NCI-H1092 treated with DMSO at 0.1 percent for 48 hours (cell line): ENCODE measurements at places on chromosomes 1 and 21.

- no peak for DNase-seq
These were observed 11.4 kb upstream of the ATP13A2 start for GRCh38 chr1:17023102-17023501.

DNA sequence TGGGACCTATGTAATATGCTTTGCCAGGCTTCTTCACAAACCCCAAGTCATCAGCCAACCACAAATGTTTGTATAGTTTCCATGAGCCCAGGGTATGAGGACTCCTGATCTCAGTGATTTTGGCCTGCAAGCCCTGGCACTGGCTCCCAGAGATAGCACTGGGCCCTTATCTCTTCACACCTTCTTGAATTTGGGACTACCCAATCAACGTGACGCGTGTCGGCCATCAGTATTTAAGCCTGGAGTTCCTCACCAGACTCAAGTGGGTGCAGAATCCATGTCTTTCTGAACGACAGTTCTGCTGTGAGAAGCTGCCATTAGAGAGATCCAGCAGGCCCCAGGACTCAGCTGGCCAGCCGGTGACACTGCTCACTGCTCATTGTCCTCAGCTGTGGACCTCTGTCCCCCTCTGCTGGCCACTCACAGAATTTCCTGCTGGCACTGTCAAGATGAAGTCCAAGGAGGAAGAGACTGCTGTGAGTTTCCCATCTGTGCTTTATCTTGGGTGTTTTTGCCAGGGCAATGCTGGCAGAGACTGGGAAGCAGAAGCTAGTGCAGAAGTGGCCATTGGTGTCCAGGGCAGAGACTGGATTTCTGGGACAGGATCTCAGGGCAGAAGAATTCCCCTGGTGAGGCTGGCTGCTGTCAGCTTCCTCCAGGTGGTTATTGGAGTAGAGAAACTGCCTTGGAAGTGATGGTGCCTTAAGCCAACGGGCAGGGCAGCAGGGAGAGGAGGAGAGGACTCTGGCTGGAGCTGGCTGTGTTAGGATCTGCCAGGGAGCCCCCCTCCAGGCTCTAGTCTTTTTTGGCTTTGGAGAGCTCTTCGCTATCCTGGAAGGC is 28.4 kb downstream of the TMCC2 start:
- DNase-seq, result peak; percentile 80

GRCh38 chr21:28762357-28762735 is 230.3 kb downstream of the LTN1 start:
- no peak for DNase-seq

DNA sequence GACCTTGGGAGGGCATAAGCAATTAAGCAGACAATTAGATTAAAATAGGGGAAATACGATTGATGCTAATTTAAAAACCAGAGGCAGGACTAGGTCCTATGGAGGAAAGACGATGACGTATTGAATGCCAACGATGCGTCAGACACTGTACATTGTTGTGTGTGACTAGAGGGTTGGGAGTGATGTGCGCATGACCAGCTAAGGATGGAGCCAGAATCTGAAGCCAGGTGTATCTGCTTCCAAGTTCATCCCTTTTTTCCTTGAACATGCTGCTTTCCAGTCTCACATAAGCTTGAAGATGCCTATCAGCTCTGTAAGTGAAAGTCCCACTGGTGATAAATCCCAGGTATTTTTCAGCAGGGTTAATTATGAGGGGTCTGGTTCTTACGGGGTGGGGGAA is 576.2 kb downstream of the MATN1 start:
- DNase-seq, result no peak

- DNase-seq, result no peak
These were observed 3.3 kb upstream of the UTP11 start for GRCh38 chr1:38009088-38009840.

- DNase-seq, result peak; percentile 60
These were observed 113.7 kb upstream of the RRP15 start for GRCh38 chr1:218171302-218171893.

DNA sequence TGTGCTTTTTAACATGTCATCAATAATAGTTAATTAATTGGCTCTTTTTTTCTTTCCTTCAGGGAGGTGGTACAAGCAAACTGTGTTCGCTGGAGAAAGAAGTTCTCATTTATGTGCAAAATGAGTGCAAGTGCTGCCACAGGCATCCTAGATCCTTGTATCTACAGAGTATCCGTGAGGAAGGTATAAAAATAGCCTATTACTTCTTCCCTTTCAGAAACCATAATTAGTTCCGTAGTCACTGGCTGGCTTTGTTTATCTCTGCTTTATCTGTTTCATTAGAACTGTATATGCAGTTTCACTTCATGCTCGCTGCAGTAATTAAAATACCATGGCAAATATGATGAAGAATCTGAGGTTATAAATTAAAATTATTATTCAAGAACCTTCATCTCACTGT is 40.6 kb downstream of the EEIG2 start:
- DNase-seq, result no peak

DNA sequence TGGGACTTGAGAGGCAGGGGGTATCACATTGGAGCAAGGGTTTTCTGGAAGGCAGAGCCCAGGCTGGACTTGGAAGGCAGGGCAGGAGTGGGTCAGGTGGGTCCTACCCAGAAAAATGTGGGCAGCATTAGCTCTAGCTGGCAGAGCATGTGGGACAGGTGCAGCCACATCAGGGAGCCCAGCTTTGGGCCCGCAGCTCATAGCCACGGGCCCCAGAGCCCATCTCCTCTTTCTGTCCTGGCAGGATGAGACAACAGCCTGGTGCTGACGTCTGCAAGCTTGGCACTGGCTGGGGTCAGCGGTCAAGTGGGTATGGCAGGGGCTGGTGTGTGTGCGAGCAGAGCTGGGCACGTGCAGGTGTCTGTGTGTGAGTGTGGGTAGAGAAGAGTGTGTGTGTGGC is 154.7 kb downstream of the GRIK3 start:
- DNase-seq, result no peak

DNA sequence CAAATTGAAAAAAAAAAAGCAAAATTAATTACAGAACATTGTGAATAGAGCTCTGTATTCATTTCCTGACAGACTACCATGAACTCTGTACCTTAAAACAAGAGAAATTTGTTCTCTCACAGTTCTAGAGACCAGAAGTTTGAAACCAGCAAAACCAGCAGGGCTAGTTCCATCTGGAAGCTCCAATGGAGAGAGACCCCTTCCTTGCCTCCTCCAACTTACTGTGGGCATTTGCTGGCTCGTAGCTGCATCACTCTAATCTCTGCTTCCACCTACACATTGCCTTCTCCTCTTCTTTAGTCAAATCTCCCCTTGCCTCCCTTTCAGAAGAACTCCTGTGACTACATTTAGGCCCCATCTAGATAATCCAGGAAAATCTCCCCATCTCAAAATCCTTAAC is 56.5 kb downstream of the SYDE2 start:
- DNase-seq, result no peak

DNA sequence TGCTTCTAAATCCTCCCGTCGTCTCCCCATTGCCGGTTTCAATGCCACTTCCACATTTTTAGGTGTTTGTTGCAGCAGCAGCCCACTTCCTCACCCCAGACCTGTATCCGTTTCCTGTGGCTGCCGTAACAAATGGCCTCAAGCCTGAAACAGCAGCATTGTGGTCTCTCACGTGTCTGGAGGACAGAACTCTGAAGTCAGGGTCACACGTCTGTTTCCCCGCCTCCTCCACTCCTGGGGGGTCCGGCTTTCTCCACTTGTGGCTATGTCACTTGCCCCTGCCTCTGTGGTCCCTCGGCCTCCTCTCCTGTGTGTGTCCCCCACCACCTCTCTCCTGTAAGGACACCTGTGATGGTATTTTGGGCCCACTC is 21.8 kb downstream of the TRPM2 start:
- no peak for DNase-seq

DNA sequence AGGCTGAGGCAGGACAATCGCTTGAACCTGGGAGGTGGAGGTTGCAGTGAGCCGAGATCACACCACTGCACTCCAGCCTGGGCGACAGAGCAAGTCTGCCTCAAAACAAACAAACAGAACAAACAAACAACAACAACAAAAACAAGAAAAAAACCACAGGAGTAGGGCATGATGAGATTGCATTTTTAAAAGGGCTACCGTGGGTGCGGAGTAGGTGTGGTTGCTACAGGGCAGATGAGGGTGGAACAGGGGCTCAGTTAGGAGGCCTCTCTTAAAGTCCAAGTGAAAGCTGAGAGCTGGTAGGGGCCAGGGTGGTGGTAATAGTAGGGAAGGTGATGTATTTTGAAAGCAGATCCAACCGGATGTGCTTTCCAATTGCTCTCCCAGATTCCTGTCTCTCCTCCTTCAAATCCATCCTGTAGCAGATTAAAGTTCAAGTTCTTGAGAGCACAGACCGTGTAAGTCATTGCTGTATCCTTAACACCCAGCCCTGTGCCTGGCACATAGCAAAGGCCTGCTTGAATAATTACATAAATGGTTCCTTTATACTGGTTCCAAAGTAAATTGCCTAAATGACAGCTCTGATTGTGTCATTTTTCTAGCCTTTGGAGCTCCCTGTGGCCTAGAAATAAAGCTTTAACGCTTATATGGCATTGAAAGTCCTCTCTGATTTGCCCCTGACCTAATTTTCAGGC is 4.2 kb upstream of the LINGO4 start:
- no peak for DNase-seq

DNA sequence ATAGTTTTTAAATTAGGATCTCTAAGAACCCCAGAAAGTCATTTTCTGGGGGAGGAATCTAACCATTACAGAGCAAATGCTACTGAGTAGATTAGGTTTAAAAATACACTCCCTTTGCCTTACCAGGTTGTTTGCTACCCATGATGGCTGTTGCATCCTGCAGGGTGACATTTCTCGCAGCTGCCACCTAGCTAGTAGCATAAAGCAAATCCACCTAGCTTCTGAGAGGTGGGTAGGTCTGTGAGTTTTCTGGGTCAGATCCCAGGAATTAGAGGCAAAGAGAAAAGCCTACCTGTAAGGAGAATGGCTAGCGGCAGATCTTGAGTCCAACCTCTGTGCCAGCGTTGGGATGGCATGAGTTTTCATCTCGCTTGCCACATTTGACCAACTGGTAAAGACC is 95.9 kb downstream of the DAB1 start:
- no peak for DNase-seq

- DNase-seq, result no peak
These were observed 7.6 kb downstream of the CHD5 start for GRCh38 chr1:6172549-6172948.

- peak; percentile 67 for DNase-seq
These were observed 227.1 kb downstream of the GRIK3 start for GRCh38 chr1:36807262-36807661.

- DNase-seq, result no peak
These were observed 342.5 kb upstream of the ADGRL2 start for GRCh38 chr1:81458186-81458585.

DNA sequence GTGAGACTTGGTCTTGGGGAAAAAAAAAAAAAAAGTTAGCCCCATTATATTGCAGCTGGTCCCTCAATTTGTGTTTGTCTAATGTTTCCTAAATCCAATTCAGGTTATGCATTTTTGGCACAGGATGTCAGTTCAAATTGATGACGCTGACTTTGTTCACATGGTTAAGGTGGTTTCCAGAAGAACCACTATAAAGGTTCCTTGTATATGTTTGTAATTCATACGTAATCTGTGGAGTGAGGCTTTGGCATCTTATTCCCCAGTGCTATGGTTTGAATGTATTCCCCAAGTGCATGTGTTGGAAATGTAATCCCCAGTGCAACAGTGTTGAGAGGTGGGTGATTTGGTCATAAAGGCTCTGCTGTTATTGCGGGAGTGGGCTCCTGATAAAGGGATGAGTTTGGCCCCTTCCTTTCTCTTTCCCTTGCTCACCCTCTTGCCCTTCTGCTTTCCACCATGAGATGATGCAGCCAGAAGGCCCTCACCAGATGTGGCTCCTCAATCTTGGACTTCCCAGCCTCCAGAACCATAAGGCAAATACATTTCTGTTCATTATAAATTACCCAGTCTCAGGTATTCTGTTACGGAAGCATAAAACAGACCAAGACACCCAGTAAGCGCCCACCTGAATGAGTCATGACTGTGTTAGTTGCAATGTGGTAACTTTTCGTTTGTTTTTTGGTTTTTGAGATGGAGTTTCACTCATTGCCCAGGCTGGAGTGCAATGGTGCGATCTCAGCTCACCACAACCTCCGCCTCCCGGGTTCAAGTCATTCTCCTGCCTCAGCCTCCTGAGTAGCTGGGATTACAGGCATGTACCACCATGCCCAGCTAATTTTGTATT is 19.5 kb upstream of the HLCS start:
- no peak for DNase-seq

DNA sequence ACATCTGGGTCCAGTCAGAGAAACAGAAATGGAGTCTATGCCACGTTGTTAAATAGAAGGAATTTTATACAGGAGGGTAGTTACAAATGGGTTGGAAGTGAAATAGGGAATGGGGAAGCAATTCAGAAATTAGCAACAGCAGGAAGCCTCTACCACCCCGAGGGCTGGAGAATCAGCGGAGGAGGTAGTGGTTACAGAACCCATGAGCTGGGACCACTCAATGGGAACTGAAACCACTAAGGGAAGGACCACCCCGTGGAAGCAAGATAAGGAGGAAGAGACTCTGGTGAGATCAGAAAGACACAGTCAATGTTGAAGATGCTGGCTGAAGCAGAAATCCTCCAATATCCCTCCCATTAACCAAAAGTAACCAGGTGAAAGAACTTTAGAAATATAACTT is 15.5 kb upstream of the MAST2 start:
- no peak for DNase-seq
